ENCODE measurements at places on chromosomes 16 and 17.

DNA sequence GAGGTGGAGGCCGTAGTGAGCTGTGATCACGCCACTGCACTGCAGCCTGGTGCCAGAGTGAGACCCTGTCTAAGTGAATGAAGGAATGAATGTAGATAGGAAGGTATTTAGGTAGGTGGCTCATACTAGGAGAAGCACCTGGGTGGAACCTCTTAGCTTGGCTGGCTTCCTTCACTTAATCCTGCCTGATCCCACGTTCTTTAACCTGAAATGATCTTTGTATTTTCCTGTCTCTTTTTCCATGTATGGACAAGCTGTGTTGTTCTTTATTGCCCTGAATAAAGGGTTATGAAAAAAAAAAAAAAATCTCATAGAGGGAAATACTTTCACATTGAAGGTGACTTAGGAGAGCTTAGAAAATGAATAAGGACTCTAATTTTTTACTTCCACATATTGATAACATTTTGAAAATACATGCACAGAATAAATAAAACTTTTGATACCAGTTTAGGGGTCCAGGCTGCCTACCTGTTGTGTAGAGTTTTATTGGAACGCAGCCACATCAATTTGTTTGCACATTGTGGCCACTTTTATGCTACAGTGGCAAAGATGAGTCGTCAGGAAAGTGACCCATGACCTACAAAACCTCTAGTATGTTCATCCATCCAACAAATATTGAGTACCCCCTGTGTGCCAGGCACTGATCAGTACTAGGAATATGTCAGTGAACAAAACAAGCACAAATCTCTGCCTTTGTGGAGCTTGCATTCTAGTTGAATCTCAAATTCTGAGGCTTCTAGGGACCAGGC, 44.6 kb downstream of the VPS35L start:
- no peak for DNase-seq

GRCh38 chr17:53032861-53033271, 789.9 kb upstream of the KIF2B start:
- DNase-seq: peak; percentile 2

DNA sequence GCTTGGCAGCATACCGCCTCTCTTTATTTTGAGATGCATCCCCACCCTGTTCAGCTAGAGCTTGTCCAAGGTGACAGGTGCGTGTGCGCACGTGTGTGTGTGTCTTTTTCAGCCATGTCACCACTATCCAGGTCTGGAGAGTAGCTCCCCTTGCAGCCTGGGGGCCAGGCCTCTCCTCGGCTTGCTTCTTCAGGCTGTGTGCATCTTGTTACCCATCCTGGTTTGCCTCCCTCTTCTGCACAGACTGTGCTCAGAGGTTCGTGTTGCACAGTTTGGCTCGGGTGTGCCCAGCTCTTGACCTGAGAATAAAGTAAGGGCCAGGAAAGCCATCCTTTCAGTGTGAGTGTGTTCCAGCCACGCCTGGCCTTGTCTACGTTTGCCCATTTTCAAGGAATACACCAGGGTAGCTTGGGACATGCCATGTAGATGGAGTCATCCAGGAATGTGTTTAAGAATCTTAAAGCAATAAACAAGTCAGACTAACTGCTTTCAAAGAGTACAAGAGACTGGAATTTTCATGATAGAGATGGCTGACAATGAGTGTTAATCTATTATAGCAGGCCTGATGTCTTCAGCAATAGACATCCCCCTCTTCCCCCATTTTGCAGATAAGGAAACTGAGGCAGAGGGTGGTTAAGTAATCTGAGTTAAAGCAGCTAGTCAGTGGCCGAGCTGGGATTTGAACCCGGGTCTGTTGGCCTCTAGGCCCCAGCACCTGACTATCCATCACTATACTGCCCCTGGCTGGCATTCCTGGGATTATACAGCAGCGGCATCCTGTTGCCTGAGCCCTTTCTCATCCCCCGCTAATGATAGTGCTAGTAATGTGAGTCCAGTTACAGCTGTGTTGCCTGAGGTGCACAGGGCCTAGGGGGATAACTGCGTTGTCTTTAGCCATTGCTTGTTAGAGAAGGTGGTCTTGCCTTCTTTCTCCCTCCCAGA, 77.9 kb downstream of the KSR1 start:
- DNase-seq: no peak

DNA sequence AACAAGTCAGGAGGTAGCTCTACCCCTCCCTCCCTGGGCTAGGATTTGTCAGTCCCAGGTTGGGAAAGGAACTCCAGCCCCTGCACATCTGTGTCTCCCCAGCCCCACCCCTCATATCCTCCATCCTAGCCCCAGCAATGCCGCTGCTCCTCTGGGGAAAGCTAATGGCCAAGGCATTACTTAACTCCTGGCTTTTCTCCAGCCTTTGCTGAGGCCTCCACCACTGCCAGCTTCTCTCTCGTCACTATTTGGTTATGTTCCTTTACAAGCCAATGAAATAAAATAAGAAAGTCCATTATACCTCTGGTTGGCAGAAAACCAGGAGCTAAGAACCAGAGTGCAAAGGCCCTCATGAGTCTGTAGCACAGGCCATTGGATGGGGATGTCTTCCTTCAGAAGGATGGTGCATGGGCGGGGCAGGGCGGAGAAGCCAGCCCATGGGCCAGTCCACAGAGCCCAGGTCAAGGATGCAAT, 171.0 kb downstream of the CCDC182 start:
- DNase-seq: no peak

GRCh38 chr16:8858994-8859912, 9.6 kb downstream of the CARHSP1 start:
- DNase-seq: no peak

DNA sequence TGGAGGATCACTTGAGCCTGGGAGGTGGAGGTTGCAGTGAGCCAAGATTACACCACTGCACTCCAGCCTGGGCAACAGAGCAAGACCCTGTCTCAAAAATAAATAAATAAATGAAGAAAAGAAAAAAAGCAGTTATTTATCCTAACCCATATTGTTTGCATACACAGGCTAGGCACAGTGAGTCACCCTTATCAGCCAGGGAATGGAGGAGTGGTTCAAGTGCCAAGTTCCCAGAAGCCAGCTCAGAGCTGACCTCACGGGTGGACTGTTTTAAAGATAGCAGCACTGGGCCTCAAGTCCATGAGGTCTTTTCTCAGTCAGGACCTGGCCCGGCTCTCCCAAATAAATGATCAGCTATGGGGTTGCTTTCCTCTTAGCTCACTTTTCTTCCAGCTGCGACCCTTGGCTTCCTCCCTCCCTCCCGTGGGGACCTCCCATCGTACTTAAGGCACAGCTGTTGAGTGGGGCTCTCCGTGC, 22.6 kb upstream of the MGAT5B start:
- no peak for DNase-seq

GRCh38 chr17:78884148-78884825, 18.7 kb downstream of the CEP295NL start:
- DNase-seq: no peak

- no peak for DNase-seq
Measured at GRCh38 chr17:70938336-70938735, 769.0 kb downstream of the KCNJ2 start.

DNA sequence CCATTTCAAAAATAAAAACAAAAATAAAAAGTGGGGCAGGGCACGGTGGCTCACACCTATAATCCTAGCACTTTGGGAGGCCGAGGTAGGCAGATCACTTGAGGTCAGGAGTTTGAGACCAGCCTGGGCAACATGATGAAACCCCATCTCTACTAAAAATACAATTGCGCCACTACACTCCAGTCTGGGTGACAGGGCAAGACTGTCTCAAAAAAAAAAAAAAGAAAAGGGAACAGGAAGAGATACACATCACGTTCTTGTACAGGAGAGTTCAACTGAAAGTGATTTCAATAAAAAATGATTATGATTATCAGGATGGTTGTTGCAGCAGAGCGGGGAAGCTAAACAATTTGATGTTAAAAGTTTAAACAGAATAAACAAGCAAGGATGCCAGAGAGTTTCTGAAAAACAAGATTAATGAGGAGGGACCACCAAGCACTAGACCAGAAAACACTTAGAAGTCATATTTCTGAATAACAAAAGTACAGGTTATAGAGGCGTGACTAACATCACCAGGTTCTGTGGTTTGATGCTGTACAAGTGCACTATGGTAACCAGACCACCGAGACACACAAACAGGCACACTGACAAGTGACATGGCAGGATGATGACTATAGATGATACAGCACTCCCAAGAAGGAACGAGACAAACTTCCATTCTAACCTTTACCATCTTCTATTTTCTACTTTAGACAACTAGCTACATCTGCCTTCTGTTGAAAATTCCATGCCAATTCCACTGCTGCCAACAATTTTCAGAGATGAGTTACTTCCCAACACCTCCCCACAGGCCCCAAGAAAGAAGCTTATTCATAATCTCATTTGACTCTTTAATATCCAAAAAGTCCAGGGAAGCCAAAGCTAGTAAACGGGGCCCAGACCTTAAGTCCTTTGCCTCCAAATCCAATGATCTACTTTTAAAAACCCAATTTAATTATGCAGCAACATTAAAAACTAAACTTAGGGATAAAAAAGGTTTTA, 11.8 kb downstream of the DNAJA2 start:
- no peak for DNase-seq

- no peak for DNase-seq
Measured at GRCh38 chr17:8039611-8040168, 831 bp downstream of the ALOX15B start.

DNA sequence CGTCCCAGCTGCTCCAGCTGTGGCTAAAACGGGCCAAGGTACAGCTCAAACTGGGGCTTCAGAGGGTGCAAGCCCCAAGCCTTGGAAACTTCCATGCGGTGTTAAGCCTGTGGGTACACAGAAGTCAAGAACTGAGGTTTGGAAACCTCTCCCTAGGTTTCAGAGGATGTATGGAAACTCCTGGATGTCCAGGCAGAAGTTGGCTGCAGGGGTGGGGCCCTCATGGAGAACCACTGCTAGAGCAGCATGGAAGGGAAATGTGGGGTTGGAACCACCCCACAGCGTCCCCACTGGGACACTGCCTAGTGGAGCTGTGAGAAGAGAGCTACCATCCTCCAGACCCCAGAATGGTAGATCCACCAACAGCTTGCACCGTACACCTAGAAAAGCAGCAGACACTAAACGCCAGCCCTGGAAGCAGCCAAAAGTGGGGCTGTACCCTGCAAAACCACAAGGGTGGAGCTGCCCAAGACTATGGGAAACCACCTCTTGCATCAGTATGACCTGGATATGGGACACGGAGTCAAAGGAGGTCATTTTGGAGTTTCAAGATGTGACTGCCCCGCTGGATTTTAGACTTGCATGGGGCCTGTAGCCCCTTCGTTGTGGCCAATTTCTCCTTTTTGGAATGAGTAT, 2.2 kb downstream of the SDR42E1 start:
- no peak for DNase-seq

- no peak for DNase-seq
Measured at GRCh38 chr16:50765861-50766260, 24.0 kb downstream of the CYLD start.

- no peak for DNase-seq
Measured at GRCh38 chr16:87970186-87970585, 19.0 kb downstream of the BANP start.

DNA sequence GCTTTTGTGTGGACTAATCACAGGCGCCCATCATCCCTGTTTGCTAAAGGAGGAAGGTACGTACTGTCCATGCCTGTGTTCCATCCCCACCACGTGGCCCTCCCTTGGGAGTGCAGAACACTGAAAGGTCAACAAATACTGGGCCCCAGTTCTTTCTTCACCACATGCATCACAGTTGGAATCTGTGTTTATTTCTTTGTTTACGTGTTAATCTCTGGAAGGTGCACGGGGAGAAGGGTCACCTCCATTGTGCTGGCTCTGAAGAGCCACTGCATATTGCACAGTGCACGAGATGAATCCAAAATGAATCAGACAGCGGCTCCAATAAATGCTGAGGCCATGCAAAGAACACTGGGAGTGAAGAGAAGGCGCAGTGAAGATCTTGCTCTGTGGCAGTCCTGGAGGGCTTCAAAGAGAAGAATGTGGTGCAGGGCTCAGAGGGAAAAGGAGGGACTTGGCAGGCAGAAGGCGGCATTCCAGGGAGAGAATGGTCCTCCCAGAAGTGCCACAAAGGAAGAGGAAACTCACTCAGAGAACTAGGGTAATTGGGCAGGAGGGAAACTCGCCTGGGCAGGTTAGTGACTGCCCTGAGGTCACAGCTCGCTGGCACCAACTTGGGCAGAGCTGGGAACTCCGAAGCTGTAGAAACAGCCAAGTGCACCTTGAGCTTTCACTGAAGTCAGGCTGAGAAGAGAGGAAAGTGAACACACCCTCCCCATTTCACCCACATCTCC, 3.7 kb downstream of the RPH3AL start:
- no peak for DNase-seq

- no peak for DNase-seq
Measured at GRCh38 chr16:50467943-50468748, 80.0 kb upstream of the NKD1 start.

GRCh38 chr17:40312893-40313667, 4.1 kb downstream of the RARA start:
- DNase-seq: no peak

GRCh38 chr17:68972119-68972704, 17.0 kb upstream of the ABCA8 start:
- DNase-seq: peak; percentile 61

GRCh38 chr17:82052638-82053059, 951 bp downstream of the GPS1 start:
- no peak for DNase-seq

GRCh38 chr17:14092808-14093207, 23.5 kb downstream of the COX10 start:
- DNase-seq: no peak

- DNase-seq: no peak
Measured at GRCh38 chr16:24478401-24478800, 61.0 kb upstream of the RBBP6 start.

DNA sequence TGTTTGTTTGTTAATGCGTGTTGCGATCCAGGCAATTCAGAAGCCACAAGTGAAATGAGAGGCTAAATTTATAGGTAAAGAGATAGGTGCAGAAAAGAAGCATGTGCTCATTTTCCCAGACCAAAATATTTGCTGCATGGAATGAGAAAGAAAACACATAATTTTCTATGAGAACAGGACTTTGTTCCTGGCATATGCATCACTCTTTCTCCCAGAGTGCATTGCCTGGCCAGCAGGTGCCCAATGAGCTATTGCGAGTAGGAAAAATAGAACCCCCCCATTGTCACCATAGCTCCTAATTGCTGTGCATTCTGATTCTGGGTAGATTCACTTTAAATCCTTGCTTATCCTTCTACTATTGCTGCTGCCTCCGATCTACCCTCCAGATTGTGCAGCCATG, 410.4 kb downstream of the PMP22 start:
- no peak for DNase-seq

GRCh38 chr17:16407911-16408588, 7.3 kb upstream of the TRPV2 start:
- no peak for DNase-seq

GRCh38 chr17:9074131-9074530, 52.8 kb downstream of the NTN1 start:
- no peak for DNase-seq

DNA sequence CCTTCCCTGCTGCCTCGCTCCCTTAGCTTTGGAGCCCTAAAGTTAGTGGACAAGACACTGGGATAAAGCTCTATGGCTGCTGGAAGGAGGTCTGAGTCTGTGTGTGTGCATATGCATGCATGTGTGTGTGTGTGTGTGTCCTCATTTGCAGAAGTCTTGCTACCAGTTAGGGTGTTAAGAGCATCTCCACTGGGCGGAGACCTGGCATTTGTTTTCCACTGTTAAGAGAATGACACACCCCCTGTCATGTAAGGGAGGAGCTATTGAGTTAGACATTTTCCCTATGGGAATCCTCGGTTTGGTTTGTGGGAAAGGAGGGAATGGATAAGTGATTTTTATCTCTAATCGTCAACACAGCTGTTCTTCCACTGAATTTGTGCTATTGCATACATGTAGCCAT, 24.8 kb upstream of the ARHGAP23 start:
- DNase-seq: no peak
